ENCODE measurements at places on chromosomes 11 and 22.

GRCh38 chr22:47201996-47202818, 439.8 kb downstream of the TBC1D22A start:
- DNase-seq, result no peak

DNA sequence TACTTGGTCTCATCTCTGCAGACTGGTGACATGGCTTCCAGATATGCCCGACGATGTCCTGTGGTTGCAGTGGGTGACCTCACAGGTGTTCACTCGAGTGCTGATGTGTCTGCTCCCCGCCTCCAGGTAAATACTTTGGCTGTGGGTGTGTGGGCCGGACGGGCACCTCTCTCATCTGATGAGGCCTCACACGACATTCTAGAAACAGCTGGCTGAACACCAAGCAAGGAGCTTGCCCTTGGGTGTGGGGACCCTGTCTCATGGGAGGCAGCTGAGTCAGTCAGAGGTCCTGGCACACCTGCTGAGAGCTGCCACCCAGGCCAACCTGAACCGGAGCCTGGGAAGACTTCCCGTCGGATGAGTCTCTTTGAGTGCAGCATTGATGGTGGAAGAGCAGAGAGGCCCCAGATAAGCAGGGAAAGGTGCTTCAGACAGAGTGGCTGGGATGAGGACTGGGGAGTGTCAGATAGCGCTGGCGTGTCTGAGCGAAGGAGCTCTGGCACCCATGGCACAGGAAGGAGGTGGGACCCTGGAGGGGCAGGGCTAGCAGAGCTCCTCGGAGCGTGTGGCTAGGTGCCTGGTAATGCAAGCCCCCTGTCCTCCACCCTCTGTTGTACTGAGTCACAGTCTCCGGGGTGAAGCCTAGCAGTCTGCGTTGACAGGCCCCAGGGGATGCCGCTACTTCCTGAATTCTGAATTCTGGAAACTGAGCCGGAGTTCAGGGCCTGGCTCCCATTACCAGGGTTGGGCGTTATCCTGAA, 10.4 kb upstream of the SAMM50 start:
- DNase-seq, result no peak

DNA sequence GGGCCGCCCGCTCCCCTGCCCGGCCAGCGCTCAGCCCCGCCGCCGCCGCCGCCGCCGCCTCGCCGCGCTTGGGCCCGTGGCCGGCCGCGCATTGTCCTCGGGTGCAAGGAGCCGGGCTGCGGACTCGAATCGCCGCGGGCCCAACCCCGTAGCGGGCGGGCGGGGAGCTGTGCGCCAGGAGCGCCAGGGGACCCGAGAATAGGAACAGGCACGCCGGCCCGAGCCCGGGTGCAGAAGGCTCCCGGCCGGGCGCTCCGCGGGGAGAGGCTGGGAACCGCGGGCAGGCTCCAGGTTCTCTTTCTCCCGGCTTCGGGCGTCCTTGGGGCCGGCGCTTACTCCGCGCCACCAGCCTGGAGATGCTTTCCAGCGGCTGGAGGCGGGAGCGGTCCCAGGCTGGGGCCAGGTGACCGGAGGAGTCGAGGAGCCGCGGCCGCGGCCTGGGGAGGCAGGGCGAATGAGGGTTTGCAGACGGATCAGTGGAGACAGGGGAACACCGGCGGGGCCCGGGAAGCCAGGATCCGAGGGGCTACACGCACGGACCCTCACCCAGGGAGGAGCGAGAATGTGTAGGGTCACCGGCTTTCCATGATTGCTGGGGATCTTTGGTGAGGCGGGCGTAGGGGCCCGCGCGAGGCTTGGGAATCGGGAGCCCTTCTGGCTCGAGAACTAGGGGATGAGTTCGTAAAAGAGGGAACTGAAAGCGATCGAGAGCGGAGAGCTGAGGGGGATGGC, 726 bp downstream of the PKNOX2 start:
- no peak for DNase-seq

GRCh38 chr11:2518111-2518982, 73.5 kb downstream of the KCNQ1 start:
- no peak for DNase-seq

GRCh38 chr11:35330931-35331330, 88.4 kb downstream of the SLC1A2 start:
- no peak for DNase-seq

DNA sequence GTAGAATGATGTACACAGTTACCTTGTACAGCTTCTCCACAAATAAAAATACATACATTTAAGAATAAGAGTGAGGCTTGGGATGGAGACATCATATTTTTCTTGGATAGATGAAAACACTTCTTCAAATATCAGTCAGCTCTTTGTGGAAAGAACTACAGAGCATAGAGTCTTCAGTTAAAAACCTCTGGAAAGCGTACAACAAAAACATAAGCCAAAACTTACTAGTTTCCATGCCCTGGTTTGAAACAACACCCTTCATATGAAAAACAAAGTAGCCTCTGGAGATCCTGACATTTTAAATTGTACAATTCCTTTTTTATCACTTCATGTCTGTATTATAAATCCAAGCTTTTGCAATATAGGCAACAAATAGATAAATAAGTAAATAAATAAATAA, 7.0 kb upstream of the CEP126 start:
- no peak for DNase-seq

GRCh38 chr11:104892723-104893511, 5.3 kb downstream of the CASP12 start:
- no peak for DNase-seq

GRCh38 chr11:128776424-128777284, 82.8 kb downstream of the FLI1 start:
- DNase-seq, result no peak
